Peyer's patch (tissue), 4 donors: ENCODE measurements at places on chromosomes 7 and 10. TPM values are rescaled to one million over a fixed set of nuclear protein-coding genes. Genes with fewer than 3 reads are reported as not detected.

Gene BMPR1A
- total RNA-seq: 17.1 TPM

- no peak for DNase-seq
These were observed 16.8 kb upstream of the DNAH11 start for GRCh38 chr7:21526007-21526406.

Gene DPP6
- 2.9 TPM for total RNA-seq

DNA sequence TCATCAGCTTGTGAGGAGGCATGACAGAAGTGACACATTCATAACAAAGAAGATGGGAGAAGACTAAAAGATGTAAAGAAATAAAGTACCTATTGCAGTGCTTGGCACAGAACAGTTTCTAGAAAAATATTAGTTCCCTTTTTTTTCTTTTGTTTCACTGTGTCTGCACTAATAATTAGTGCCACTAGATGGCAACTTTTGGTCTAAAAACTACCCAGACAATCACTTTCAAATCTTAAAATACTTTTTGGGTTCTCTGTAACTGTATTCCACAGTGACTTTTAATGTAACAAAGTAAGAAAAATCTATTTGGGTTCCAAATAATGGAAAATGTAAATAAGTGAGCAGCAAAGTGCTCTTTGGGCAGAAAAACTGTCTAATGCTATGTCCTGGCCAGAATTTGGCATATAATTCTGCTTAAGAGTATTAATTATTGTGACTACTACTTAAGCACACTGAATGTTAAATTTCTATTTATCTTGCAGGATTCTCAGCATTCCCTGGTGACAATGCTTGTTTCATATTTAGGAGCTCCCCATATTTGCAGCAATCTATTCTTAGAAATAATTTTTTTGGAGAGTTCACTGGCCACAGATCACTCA is 134.8 kb upstream of the KIF5B start:
- DNase-seq: no peak

GRCh38 chr10:80252296-80252887 is 37.1 kb downstream of the MAT1A start:
- no peak for DNase-seq

Gene KIAA1549
- total RNA-seq: 1.6 TPM
